A549 treated with AZD2906 at 1 μM for 4 hours (cell line): ENCODE measurements at places on chromosomes 12 and 14. TPM values are rescaled to one million over a fixed set of nuclear protein-coding genes. Genes with fewer than 3 reads are reported as not detected.

Gene ALG10B
- total RNA-seq = 4.1 to 5.9 TPM (median 5.5 TPM) in 5 replicates

Gene PRIMA1
- 0.45 to 0.72 TPM (median 0.60 TPM) in 5 replicates for total RNA-seq

Gene CAPS2
- 0.99 to 2.3 TPM (median 1.5 TPM) in 5 replicates for total RNA-seq

Gene INSM2
- total RNA-seq = 0.05 to 0.11 TPM (median 0.07 TPM) in 5 replicates

Gene OTOGL
- total RNA-seq = 0.02 TPM in 1 of 5 replicates, not detected in the others

Gene RIMBP2
- total RNA-seq = 0.05 to 0.06 TPM in 2 of 5 replicates, not detected in the others

Gene HOXC12
- total RNA-seq = 0.03 TPM in 2 of 5 replicates, not detected in the others

Gene TMEM63C
- 7.5 to 8.2 TPM (median 7.9 TPM) in 5 replicates for total RNA-seq
